ENCODE measurements at places on chromosomes 4 and X.

- DNase-seq = no peak
Observed at GRCh38 chrX:101203761-101204351, 15.7 kb upstream of the DRP2 start.

- DNase-seq = no peak
Observed at GRCh38 chr4:15068298-15068697, 66.0 kb downstream of the CPEB2 start.

DNA sequence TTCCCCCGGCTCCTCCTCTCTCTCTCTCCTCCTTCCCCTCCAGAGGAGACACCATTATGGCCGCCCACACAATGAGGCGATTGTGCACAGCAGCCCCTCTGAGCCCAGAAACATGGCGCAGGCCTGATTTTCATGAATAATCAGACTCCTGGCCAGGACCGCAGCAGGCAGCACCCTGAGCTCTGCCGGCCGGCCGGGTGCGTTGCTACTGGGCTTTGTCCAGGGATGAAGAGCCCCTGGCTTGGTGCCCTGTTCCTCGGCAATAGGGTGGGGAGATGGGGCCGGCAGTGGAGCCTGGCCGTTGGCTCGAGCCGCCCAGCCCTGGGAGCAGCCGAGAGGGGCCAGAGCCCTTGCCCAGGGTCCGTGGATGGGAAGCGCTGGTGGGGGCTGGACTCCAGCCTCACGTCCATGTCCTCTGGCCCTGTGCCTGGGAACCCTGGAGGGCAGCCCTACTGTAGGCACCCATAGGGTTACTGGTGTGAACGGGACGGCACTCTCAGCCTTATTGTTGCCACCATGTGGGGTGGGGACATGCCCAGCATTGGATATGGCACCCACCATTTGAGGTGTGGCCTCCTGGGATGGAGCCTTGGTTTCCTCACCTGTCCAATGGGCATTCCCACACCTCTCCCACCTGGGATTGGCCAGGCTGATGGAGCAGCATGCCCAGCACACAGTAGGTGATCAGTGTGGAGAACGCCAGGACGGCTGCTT, 103.0 kb downstream of the SORCS2 start:
- no peak for DNase-seq

DNA sequence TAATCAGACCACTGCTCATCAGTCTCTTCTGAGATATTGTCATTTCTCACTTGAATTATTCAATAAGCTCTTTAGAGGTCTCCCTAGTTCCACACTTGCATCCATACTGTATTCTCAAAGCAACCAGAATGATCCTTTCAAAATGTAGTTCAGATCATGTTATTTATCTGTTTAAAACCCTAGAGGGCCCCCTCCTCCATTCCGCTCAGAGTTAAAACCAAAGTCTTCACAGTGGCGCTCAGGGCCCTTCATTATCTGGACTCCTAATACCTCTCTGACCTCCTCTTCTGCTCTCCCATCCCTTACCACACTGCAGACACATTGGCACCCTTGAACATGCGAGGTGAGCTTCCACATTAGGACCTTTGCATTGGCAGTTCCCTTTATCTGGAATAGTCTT, 32.7 kb upstream of the HPGDS start:
- DNase-seq = no peak

- DNase-seq = no peak
Observed at GRCh38 chr4:67674098-67674497, 26.9 kb downstream of the UBA6 start.

DNA sequence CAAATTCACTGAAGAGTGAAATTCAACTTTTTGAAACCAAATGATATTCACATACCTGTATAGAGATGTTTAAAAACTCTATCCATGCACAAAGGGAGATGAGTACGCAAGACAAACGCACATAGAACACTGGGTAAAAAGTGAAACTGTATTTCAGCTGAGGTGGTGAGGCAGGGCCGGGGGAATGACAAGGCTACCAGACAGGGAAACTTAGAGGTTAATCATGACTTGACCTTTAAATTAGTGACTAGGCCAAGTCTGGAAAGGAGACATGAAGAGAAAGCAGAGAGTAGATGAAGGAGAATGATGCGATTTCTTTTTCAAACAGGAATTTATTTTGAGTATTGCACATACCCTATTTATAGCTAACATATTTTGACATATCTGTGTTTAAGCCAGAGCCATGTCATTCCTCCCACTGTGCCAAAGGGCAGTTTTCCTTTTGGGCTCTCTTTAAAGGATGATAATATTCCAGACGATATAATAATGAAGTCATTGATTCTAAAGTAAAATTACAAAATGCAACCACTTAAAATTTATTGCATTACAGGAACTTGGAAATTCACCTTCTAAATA, 49.4 kb downstream of the ARHGEF6 start:
- DNase-seq = no peak

DNA sequence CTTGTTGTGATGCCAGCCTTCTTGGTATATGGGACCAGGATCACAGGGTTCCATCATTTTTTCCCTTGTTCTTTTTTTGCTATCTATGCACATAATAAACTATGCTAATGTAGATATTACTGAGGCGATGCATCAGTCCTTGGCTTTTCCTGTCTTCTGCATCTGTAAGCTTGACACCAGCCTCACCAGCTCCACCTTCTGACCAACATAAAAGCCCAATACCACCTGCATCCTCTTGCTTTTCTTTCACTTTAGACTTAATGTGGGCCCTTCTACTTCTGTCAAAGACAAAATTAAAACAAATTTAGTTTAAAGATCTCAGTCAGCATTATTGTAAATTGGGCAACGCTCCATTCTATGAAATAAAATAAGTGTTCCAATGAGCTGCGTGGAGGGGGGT, 1718.8 kb upstream of the PCDH10 start:
- DNase-seq = no peak

- DNase-seq = no peak
Observed at GRCh38 chr4:115883847-115884246, 770.4 kb upstream of the NDST4 start.

- DNase-seq = no peak
Observed at GRCh38 chrX:130171446-130172126, at the start of gene RAB33A. TSS of gene RAB33A (plus strand) at chrX:130171962. CDS start at chrX:130172063, 101 bp downstream.

DNA sequence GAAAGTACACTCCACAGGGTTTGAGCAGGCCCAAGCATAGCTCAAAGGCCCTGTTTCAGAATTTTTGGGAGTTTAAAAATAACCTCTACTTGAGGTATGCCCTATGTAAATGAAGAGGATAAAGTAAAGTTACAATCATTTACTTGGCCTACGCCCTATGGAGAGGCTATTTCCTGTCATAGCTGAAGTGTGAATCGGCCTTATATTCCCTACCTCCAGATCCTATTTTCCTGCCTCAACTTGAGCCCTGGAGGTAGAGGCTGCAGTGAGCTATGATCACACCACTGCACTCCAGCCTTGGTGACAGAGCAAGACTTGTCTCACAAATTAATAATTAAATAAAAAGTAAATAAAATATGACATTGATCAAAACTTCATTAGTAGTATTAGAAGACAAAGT, 11.5 kb upstream of the TXLNG start:
- no peak for DNase-seq

DNA sequence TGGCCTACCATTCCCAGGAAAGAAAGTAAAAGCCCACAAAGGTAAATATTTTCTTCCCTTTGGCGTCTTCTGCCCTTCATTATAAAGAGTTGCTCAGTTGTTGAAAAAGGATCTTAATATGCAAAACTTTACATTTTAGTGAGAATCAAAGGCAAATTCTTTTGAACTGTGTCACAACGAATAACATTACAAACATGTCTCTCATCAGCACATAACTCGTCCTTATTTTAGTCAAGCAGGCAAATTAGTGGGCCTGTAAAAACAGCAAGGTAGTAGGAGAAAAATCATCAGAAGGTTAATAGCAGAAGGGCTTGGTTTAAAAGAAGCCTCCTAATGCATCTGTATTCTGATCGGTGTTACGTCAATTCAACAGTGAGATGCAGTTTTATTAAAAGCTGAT, 647.3 kb upstream of the DIPK2B start:
- DNase-seq = no peak

DNA sequence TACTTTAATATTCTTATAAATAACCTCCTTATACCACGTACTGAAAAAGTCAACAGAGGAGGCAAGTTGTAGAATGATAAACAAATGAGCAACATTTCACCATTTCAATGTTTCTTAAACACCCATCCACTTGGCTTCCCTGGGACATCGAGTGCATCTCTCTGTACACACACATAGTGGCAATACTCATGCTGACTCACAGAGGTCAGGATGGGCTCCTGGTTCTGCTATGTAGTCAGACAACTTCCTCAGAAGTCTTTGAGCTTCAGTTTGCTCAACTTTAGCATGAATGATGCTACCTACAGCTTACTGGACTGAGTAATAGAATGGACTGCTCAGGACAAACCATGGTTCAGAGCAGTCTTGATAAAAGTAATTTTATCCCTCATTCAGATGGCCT, 56.9 kb downstream of the MAD2L1 start:
- DNase-seq = peak; percentile 38

DNA sequence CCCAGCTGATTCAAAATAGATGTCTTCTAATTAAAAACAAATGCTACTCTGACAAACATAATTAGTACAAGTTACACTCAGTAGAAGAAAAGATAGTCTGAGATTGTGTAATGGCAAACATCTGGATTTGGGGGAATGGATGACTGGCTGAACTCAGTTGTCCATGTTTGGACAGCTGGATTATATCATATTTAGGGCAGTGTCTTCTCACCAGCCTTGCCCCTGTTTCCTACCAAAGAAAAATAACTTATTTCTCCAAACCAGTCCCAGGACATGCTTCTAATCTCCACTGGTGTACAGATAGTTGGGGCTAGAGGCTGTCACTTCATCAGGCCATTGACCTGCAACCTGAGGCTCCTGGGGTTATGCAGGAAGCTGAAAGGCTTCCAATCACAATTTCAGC, 237.3 kb downstream of the USP46 start:
- DNase-seq = no peak

GRCh38 chr4:5824635-5825034, 68.3 kb downstream of the CRMP1 start:
- peak; percentile 40 for DNase-seq

DNA sequence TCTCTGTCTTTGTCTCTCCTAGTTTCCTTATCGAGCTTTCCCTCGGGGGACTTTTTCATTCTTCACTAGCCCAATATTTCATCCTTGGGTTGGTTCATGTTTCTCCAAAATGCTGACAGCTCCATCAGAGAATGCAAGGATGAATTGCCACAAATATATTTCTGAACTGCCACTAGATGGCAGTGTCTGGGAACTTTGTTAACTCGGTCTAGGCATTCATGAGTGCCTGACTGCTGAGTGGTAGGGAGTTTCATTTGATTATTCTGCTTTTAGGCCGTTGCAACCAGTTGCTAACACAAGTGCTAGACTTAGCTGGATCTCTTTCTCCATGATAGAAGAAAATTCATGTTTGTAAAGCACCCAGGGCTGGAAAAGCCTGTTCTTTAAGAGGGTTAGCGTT, 73.5 kb upstream of the RAP2C start:
- peak; percentile 59 for DNase-seq

- no peak for DNase-seq
Observed at GRCh38 chrX:100076031-100076430, 334.0 kb downstream of the PCDH19 start.

DNA sequence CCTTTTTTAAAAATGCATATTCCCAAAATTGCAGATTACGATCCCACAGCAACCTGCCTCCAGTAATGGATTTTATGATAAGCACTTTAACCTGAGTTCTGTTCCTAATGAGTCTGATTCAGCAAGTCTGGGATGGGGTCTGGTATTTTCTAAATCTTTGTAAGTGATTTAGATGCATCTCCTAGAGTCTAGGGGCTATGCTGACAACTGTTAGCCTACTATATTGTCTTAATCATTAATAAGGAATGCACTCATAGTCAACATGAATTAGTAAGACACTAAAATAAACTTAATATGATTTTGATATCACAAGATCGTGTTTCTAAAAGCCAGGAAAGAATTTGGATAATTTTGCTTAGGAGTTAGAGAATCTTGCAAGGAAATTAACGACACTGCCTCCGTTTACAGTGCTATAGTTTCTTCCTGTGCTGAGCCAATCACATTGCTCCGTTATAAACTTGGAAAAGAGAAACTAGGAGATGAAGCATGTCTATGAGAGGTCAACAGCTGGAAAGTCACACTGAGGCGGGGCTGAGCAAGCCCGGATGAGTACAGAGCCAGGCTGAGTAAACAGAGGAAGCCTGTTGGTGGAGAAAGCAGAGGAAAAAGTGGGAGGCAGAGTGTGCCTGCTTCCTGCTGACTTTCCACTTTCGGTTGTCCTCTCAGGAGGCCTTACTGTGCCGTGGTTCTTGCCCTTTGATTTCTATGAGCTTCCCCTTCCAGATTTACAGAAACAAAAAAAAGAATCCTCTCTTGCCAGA, 5.4 kb downstream of the SCARB2 start:
- peak; percentile 89 for DNase-seq

GRCh38 chrX:13432414-13433297, 112.8 kb upstream of the ATXN3L start:
- peak; percentile 91 for DNase-seq

DNA sequence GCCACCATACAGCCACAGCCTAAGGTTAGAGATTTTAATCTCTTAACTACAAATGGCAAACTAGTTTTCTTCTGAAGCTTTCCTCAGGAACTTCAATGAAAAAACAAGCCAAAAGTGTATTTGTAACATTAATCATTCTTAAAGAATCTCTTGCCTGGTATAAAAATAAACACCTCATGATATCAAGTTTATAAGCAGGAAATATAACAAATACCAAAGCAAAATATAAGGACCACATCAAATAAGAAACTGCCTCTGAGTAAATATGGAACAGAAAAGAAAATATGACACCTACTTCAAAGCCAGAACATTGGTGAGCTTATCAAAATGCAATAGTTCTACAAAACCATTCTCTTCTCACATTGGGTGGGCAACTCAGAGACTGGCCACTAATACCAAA, 89.9 kb downstream of the GPC4 start:
- DNase-seq = no peak

Data from kidney tubule cell (primary cell).